A549 treated with ZK216348 at 1 μM for 4 hours (cell line): ENCODE measurements at places on chromosomes 13 and 19. TPM values are rescaled to one million over a fixed set of nuclear protein-coding genes. Genes with fewer than 3 reads are reported as not detected.

The CCNA1 gene
- total RNA-seq = 0.21 to 0.46 TPM (median 0.25 TPM) in 5 replicates

The ZNF726 gene
- 0.43 to 0.82 TPM (median 0.48 TPM) in 5 replicates for total RNA-seq

The FAM216B gene
- total RNA-seq = not detected in 5 replicates

The LYPD3 gene
- 0.24 to 0.58 TPM (median 0.42 TPM) in 5 replicates for total RNA-seq

The MCEMP1 gene
- total RNA-seq = not detected in 5 replicates

The SBNO2 gene
- 20.2 to 45.2 TPM (median 43.8 TPM) in 5 replicates for total RNA-seq

The DAND5 gene
- 0.08 to 0.19 TPM in 2 of 5 replicates, not detected in the others for total RNA-seq

The SPRY2 gene
- total RNA-seq = 8.7 to 14.1 TPM (median 12.7 TPM) in 5 replicates

The IL12RB1 gene
- not detected in 5 replicates for total RNA-seq

The ZNF554 gene
- total RNA-seq = 0.80 to 1.2 TPM (median 0.98 TPM) in 5 replicates

The ZNF723 gene
- not detected in 5 replicates for total RNA-seq

The ZNF208 gene
- total RNA-seq = not detected in 5 replicates

The GPR12 gene
- total RNA-seq = not detected in 5 replicates

The IL27RA gene
- total RNA-seq = 5.7 to 10.9 TPM (median 9.8 TPM) in 5 replicates

The FFAR3 gene
- not detected in 5 replicates for total RNA-seq

The SIGLEC12 gene
- not detected in 5 replicates for total RNA-seq
